ENCODE measurements at places on chromosomes 11 and 22. TPM values are rescaled to one million over a fixed set of nuclear protein-coding genes. Genes with fewer than 3 reads are reported as not detected.

SYT12 gene
- 11.1 TPM for total RNA-seq

APOA4 gene
- not detected for total RNA-seq

MRGPRE gene
- not detected for total RNA-seq

CHRM1 gene
- total RNA-seq = not detected

SEC14L6 gene
- total RNA-seq = 0.33 TPM

BET1L gene
- total RNA-seq = 60.6 TPM

TMPRSS6 gene
- 0.88 TPM for total RNA-seq

MMP10 gene
- not detected for total RNA-seq

LINC01488 gene
- not detected for total RNA-seq

H19 gene
- total RNA-seq = 0.53 TPM

ELFN2 gene
- total RNA-seq = 36.6 TPM

CLMP gene
- total RNA-seq = 5.4 TPM

THY1 gene
- total RNA-seq = not detected

LARGE1 gene
- total RNA-seq = 18.3 TPM

Measured in PC-9 (cell line).